ENCODE measurements at places on chromosomes 1 and 21.
A peak's percentile ranks its signal among the peaks of the same experiment; 100 is the strongest.

DNA sequence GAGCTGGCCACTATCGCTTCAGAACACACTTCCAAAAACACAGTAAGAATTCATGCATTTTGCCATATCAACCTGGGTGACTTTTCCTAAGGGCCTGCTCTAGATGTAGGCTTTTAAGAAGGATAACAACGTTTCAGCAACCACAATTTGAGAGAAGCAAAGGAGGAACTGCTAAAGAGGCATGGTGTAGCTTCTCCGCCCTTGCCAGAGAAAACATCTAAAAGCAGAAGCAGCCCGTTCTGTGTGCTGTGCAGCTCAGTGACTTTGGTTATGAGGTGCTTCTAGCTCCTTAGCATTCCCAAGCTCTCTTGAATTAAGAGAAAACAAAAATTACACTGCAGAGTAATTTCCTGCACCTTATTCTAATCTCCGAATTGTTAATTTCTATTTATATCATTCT is 2.7 kb downstream of the PER3 start:
- DNase-seq: no peak

- DNase-seq: no peak
Measured at GRCh38 chr1:73491621-73492020, 706.4 kb downstream of the LRRIQ3 start.

- DNase-seq: no peak
Measured at GRCh38 chr1:227323171-227323966, 5.1 kb upstream of the CDC42BPA start.

DNA sequence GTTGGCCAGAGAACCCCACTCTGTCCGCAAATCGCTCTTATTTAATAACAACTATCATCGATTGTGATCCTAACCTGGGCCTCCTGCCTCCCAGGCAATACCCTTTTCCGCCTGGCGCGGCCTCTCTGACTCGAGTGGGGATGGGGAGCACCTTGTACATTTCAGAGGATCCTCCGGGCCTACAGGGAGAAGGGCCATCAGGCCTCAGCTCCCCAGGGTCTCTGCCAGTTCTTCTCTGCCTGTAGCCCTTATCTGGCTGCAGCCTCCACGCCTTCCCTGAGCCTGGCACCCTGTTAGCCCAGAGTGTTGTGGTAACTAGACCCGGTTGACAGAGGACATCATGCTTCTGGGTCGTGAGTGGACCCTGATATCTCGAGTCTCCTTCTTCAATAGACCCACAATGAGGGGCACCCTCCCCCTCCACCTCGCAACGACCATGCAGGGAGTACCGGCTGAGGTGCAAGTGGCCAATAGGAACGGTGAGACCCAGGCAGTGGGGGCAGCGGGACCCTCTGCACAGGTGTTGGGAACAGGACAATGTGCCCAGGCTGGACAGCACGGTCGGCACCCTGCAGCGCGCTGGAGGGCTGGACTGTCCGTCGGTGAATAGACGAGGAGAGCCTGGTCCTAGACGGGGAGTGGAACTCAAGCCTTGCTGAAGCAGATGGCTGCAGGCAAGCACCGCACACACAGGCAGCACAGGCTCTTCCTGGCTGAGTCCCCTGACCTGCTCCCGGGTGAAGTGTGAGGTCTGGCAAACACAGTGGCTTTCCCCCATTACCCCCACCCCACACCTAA is 7.1 kb upstream of the CRYBG2 start:
- no peak for DNase-seq

- DNase-seq: no peak
Measured at GRCh38 chr1:7300893-7301663, 470.0 kb upstream of the VAMP3 start.

DNA sequence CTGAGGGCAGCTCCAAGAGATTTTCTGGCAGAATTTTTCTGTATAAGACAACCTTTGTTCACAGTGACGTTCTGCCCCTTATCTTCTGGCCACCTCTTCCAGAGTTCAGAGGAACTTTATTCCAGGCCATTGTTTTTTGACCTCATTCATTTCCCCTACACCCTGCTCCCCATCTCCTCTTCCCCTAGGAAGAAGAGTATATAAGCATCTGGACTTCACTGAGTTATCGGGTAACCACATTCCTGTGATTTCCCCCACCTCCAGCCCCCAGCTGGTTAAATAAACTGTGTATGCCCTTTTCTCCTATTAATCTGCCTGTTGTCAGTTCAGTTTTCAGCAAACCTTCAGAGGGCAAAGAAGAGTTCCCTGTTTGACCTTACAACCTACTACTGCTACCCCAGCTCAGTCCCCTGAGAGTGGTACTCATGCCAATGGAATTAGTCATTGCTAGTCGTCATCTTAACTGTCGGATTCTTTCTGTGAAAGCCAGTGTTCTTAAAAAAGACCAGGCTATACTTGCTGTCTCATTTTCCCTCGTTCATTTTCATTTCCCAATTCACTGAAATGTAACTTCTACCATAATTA is 14.3 kb upstream of the ALG14 start:
- no peak for DNase-seq

GRCh38 chr1:52520148-52520547 is 32.7 kb downstream of the TUT4 start:
- DNase-seq: no peak

DNA sequence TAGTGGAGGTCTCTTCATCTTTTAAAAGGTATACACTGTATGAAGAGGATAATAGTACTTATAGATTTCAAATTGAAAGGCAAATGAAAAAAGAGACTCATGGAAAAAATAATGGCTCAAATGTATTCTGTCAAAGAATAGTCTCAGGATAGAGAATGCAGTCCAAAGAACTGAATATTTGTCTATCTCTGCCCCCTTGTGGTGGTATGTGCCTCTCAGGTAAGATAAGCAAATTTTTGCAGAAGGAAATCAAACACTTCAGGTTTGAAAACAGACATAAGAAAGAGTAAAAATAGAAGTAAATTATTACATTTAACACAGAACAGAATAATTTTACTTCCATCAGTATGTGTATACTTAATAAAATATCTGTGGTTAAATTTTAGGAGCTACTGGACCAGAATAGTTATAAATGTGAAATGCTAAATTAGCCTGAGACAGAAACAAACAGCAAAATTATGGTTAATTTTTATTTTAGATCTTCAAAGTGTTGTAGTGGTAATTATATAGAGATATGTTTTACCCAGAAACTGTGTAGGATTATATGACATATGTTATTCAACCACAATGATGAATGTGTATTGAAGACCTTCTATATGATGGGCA is 164.4 kb upstream of the PALMD start:
- DNase-seq: peak; percentile 59

Measured in OCI-LY7 (cell line).